ENCODE measurements at places on chromosomes 11 and 22.

DNA sequence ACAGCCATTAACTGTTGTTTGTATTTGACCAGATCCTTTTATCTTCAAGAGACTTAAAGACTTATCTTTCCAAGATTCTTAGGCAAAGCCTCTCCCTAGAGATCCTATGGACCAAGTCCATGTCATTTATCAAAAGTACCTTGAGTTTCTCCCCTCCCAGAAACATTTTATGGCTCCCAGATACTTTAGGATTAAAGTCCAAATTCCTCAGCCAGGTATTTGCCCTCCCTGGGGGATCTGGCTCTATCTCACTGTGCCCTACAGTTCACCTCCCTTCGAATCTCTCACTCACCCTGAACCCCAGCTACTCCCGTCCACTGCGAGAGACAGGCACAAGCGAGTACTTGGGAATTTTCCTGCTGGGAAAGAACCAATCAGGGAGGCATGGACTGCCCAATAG lies 11.9 kb downstream of the MS4A8 start:
- no peak for DNase-seq

GRCh38 chr11:123799438-123799837 lies 6.7 kb downstream of the OR6M1 start:
- no peak for DNase-seq

DNA sequence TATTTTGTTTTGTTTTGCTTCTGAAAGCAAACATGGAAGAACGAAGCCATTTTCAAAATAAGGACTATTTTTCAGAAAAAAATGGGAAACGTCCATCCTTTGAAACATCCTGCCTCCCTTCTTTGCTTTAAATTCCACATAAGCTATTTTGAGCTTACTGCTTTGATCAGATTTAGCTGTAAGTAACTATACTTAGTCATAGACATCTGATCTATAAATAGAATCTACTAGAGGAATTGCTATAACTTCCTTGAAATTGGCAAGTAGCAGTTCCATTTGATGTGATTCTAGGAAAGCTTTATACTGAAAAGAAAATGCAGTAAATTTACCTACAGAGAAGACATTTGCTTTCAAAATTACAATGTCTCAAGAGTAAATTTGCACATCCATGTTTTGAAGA lies 305.8 kb downstream of the TTC28 start:
- no peak for DNase-seq

GRCh38 chr11:15768321-15768720 lies 588.0 kb downstream of the SOX6 start:
- DNase-seq, result no peak

GRCh38 chr11:46917109-46917761 lies 1.1 kb downstream of the LRP4 start:
- DNase-seq, result no peak

- peak; percentile 92 for DNase-seq
Measured at GRCh38 chr11:64317961-64318765, at the start of gene PRDX5. PRDX5 (plus strand) TSS chr11:64318121; CDS start chr11:64318216, 95 bp downstream.

DNA sequence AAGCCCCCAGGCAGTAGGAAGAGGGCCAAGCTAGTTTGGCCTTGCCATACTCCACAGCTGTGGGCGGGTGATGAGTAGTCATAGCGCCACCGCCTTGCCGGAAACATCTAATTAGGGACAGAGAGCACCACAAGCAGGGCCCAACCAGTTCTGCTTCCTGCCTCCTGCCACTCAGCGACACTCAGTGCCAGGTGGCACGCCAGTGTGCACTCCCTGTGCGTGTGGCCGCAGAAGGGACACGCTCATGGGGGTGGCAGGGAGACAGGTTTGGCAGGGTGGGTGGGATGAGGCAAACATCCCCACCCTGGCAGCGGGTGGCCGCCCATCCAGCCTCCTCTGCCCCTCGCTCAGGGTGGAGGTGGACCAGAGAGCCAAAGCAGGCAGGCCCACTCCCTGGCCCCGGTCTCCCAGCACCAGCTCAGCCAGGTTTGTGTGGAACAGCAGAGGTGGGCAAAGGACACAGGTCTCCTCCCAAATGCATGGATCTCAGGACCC lies 4.9 kb downstream of the OVOL1 start:
- DNase-seq, result peak; percentile 29

DNA sequence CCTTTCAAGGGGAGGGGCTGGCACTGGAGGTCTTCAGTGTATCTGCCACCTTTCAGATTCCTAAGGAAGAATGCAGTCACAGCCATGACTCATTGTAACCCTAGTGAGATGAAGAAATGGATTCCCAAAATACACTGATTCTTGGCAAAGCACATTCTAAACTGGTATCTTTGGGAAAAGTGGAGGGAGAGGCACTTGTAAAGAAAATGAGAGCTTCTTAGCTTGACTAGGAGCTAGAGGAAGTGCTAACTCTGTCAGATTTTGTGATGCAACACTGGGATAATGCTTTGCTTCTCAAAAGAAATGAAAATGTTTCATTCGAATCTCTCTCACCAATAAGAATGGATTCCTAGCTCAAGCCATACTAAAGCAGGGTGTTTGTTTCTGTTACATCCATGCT lies 14.3 kb downstream of the NRIP3 start:
- no peak for DNase-seq

DNA sequence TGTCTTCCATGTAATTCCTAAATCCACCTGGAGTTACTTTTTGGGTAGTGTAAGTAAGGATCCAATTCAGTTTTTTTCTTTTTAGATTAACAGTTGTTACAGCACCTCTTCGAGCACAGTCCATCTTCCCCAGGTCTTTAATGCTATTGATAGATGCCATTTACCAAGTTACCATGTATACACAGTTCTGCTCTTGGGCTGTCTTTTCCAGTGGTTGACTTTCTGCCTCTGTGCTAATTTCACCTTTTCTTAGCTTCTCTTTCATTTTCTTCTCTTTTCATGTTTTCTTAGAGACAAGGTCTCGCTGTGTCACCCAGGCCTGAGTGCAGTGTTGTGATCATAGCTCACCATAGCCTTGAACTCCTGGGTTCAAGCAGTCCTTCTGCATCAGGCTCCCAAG lies 12.0 kb downstream of the ATXN10 start:
- DNase-seq, result no peak

GRCh38 chr22:39942439-39943230 lies 17.6 kb upstream of the TMA7B start:
- DNase-seq, result no peak

DNA sequence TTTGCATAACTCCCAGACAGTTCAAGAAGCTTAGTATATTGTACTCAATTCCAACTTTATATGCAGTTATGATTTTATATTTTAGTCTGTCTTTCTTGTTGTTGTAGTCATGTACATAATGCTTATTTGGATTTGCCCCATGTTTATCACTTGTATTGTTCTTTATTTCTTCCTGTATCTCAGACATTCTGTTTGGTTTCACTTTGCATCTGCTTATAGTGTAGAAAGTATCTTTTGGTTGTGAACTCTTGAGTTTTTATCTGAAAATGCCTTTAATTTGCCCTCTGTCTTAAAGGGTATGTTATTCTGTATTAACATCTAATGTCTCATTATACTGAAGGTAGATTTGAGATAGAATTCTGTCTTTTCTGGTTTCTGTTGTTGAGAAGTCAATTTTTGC lies 275.4 kb downstream of the DYNC2H1 start:
- no peak for DNase-seq

DNA sequence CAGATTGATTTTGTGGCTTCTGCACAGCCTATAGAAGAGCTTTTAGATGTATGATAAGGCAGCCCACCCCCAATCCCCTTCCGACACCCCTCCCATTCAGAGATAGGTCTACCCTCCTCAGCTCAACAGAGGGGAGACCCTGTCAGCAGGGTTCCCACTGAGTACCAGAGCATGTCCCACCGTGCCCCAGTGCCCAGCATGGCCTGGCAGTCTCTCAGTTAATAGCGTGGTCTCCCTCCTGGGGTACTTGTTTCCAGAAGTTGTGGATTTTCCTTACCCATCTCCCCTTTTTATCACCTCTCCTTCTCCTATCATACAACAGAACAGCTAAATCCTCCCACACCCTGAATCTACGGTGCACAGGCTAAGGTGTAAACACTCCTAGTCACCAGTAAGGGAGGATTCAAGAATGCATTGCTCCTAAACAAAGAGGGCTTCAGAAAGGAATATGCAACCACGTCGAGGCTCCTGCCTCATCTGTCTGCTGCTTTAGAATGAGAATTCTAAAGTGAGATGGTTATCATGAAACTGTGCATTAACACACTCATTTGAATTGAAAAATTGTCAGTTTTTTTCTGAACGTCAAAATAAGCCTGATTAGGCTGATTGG lies 6.7 kb downstream of the PLAAT2 start:
- no peak for DNase-seq

- no peak for DNase-seq
Measured at GRCh38 chr11:19660076-19660475, 52.6 kb upstream of the NAV2 start.

- DNase-seq, result no peak
Measured at GRCh38 chr11:102664001-102664752, 39.0 kb upstream of the MMP20 start.

DNA sequence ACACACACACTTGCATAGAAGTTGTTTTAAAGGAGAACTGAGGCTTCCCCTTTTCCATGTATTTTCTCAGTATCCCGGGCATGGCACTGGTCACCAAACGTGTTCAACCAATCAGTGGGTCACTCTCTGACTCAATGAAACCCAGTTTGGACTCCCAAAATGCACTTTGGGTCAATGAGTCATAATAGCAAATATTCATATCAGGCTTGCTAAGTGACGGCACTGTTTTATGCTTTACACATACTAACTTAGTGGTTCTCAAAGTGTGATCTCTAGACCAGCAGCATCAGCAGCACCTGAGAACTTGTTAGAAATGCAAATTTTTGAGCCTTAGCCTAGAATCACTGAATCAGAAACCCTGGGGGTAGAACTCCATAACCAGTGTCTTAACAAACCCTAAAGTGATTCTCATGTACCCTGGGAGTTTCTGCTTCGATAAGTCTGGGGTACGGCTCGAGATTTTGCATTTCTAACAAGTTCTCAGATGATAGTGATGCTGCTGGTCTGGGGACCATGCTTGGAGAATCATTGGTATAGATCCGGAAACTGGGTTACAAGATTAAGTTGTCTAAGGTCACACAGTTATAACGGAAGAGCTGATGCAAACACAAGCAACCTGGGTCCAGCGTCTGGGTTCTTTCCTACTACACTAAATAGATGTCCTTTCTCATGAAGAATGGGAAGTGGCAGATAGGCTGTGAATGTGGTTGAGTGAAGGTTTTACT lies 35.6 kb downstream of the ETS1 start:
- DNase-seq, result no peak

DNA sequence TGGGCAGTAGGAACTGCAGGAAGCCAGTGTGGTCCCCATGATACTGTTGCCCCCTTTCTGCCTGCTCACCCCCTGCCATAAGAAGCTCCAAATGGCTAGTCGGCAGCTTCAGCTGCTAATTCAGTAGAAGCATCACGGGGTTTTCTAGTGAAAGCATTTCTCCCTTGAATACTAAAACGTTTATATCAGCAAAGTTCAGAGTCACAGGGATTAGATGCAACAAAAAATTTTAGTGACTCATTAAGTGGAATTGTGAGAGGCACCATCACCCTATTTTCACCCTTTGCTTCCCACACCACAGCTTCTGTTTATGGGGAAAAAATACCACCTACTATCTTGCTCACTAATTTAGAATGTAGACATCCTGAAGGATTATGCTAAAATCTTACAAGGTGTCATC lies 25.2 kb downstream of the RAB39A start:
- DNase-seq, result no peak

- no peak for DNase-seq
Measured at GRCh38 chr11:112163875-112164685, at the start of gene IL18. IL18 (minus strand) TSS chr11:112164094; CDS start chr11:112155053, 9,041 bp downstream.

GRCh38 chr11:106495046-106495445 lies 417.6 kb downstream of the AASDHPPT start:
- DNase-seq, result no peak

GRCh38 chr11:130600616-130601015 lies 152.2 kb downstream of the ADAMTS15 start:
- no peak for DNase-seq

DNA sequence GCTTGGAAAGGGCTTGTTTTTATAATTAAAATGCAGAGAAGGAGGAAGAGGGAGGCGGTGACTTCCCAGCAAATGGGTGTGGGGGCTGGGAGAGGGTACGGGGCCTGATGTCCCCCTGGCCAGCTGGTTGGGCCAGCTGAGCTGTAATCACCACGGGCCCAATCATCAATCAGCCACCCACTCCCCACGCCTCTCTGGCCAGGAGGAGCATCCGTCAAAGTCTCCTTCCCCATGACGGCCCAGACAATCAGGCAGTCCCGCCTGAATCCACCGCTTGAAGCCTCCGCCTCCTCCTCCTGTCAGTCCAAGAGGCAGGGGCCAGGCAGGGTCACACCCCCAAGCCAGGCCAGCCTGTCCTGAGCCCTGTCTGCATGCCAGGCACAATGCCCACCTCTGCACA lies 13.3 kb upstream of the CABP7 start:
- no peak for DNase-seq

DNA sequence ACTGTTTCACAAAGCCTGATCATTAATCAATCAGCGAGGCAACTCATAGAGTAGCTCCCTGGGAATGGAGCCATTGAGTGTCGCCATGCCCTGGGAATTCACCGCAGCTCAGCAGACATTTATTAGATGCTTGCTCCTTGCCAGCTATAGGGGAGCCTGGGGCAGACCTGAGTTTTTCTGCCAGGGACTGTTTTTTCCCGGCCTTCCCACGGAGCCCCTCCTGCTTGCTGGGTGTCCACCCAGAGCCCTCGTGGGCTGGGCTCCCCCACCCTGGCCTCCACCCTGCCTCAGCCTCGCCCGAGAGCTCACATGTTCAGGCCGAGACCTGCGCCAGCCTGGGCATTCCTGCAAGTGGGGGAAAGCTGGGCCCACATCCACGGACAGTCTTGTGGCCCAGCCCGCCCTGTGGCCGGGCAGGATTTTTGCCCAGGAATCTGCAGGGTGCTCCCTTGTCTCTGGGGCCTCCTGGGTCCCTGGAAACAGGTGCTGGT lies 64.9 kb downstream of the SMIM38 start:
- DNase-seq, result no peak

GRCh38 chr11:61053191-61053590 lies 49.1 kb upstream of the CD5 start:
- no peak for DNase-seq

GRCh38 chr11:116718955-116719501 lies 53.8 kb downstream of the BUD13 start:
- DNase-seq, result no peak

DNA sequence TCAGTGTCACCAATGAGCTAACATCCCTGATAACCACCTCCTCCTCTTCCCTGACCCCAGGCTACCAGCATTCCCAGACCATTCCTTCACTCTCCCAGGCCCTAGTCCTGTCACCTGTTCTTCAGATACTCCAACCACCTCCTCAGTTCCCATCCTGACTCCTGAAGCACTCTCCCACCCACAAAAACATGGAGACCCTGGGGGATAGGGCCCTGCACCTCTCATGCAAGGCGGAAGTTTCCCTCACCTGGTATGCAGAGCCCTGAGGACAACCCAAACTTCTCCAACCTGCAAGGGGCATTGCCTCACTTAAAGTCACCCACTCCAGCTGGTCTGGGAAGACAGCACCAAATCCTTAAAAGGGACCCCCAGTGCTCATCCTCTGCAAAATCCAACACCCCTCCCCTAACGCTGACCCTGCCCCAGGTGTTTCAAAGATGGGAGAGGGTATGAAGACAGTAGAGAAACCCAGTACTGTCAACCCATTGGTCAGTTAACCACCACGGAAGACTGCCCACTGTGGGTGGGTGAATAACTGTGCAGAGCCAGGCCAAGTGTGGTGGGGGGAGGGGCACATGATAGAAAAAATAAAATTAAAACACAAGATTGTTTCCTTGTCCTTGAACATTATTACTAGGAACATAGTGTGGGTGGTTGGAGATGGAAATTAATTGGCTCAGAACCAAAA lies 1.4 kb downstream of the TNKS1BP1 start:
- no peak for DNase-seq

- no peak for DNase-seq
Measured at GRCh38 chr22:49446145-49446758, 381.4 kb downstream of the BRD1 start.

GRCh38 chr11:110295086-110295485 lies 1.3 kb downstream of the RDX start:
- no peak for DNase-seq
